ENCODE measurements at places on chromosomes 7 and 10.

- no peak for DNase-seq
Observed at GRCh38 chr7:128878226-128879105, 15.8 kb downstream of the ATP6V1F start.

- DNase-seq = peak; percentile 61
Observed at GRCh38 chr10:131946321-131946751, 35.4 kb downstream of the BNIP3 start.

DNA sequence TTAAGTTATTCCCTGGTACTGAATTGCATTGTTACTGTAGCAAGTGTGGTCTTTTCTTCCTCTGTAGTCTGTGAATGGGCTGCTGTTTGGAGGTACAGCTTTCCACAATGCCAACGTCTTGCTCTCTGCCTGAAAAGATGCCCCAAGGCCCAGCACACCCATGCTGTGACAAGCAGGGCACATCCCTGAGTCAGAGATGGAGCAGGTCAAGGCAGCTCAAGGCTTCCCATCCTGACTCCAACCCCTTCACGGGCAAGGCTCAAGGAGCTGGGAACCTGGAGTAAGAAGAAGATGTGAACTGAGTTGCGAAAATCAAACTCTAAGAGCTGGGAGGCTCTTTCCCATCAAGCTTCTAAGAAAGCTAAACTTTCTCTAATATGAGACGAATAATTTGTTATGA is 27.2 kb downstream of the SVIL start:
- DNase-seq = no peak

DNA sequence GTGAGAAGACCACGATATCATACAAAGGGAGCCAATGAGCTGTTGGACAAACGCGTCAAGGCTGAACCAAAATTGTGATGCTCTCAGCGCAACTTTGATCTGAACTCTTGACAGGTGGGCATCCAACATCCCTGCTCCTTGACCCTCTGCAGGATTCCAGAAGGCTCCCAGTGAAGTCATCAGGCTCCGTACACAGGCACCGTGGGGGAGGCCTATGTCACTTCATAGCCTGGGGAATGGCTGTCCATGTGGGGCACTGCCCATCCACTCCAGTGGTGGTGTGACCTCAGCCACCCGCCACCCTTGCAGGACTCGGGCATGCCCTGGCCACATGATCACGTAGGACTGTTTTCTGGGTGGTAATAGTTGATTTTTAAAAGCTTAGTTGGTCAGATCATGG is 233.8 kb upstream of the GRB10 start:
- no peak for DNase-seq

GRCh38 chr10:86049442-86049841 is 317.2 kb downstream of the GRID1 start:
- no peak for DNase-seq

- no peak for DNase-seq
Observed at GRCh38 chr10:90407131-90407530, 450.7 kb downstream of the HTR7 start.

DNA sequence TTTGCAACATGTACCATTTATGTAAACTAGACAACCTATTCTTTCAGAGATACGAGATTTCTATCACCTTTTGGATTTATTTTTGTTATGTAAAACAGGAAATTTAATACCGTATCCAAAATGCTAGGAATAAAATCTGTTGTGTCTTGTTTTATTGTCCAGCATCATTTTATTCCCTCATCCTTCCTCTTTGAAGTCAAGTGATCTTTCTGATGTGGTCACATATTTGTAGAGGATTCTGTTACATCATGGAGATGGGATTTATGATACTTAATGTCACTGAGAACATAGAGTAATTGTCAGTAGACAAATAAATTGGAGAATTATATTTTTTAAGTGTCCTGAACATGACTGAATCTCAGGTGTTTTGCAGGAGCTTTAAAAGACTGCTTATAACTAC is 64.7 kb downstream of the ZNF277 start:
- DNase-seq = no peak
